ENCODE measurements at places on chromosomes 4 and X.

- DNase-seq: peak; percentile 47
Observed at GRCh38 chrX:123408821-123409737, 225.0 kb downstream of the GRIA3 start.

- no peak for DNase-seq
Observed at GRCh38 chrX:34943235-34943634, 639 bp downstream of the FAM47B start.

DNA sequence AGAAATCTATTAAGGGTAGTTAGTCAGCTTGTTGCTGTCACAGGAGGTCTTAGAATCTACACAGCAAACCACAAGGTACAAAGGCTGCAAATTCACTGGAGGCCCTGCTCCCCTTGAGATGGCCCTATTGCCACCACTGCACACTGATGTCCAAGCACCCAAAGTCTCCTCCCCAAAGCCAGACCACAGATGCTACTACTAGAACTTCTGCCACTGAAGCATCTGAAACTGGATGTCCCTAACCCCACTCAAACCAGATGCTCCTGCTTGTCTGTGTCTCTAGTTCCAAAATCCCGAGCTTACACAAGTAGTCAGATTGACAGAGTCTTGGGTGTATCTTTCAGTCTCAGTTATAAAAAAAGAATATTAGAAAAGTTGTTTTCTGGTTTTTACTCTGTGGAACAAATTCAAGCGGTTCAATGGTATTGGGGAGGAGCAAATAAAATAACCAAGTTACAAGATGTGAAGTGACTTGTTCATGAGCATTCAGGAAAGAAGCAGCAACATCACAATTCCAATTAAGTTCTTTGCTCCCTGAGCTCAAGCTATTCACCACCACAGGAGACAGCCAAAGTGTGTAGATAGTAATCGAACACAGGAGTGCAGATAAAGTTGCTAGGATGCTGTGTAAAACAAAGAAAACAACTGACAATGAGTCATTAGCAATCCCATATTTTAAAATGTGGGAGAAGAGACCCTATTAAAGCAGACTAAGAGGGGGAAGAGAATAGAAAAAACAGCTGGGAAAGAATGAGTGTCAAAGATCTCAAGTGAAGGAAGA is 352.3 kb downstream of the PDGFC start:
- DNase-seq: no peak

GRCh38 chrX:71098951-71099506 is 3.4 kb downstream of the FOXO4 start:
- no peak for DNase-seq

GRCh38 chr4:55553441-55554201 is 6.9 kb upstream of the CLOCK start:
- peak; percentile 60 for DNase-seq

DNA sequence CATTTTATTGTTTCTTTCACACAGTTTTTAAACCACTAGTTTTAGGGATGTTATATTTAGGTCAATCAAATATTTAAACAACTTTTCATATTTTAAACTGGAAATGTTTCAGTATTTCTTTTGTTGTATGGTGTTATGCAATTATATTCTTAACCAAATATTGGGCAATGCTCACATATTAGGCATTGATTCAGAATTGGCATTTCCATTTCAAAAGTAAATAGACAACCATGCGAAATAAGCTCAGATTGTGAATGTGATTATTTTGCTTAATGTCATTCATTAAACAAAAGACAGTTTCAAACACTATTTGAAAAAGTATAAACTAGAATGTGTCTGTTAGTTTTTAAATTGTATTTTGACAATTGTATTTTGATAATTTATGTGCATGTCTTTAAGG is 36.9 kb downstream of the ARAP2 start:
- no peak for DNase-seq

- DNase-seq: no peak
Observed at GRCh38 chr4:55438314-55438713, 42.6 kb downstream of the TMEM165 start.

- DNase-seq: no peak
Observed at GRCh38 chrX:1059576-1060561, 152.6 kb downstream of the CRLF2 start.

- DNase-seq: no peak
Observed at GRCh38 chr4:10534820-10535219, 77.6 kb upstream of the ZNF518B start.

DNA sequence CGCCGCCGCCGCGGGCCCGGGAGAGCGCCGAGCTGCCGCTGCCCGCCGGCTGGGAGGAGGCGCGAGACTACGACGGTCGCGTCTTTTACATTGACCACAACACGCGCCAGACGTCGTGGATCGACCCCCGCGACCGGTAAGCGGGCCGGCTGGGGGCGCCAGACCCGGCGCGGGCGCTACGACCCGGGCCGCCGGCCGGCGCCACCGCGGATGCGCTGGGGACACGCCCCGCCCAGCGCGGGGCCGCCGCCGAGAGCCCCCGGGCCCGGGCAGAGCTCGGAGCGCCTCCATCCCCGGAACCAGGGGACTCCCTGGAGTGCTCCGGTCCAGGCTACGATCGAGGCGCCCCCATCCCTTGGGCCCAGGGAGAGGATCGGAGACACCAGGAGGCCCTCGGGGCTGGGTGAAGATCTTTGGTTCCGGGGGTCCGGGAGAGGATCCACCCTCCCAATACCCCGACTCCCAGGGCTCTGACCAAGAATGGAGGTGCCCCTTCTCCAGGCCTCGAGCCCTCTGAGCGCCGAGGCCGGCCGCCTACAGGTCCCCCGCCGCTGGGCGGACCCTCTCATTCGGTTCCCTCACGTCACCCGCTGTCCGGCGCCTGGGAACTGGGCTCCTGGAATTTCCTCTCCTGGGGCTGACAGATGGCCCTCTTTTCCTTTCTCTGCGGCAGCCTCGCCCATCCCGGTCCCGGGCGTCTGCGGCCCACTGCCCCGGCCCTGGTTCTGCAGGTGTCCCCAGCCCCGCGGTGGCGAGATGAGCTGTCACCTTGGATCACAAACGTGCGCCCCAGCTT is 48.8 kb downstream of the CLDN34 start:
- DNase-seq: no peak

Data from choroid plexus epithelial cell (primary cell).